ENCODE measurements at places on chromosomes 6 and 20. TPM values are rescaled to one million over a fixed set of nuclear protein-coding genes. Genes with fewer than 3 reads are reported as not detected.

The KHDC1 gene
- 0.27 TPM for total RNA-seq

- peak; percentile 81 for DNase-seq
Measured at GRCh38 chr20:19964289-19965265, 52.6 kb upstream of the NAA20 start.

- DNase-seq = no peak
Measured at GRCh38 chr20:46144432-46145025, 26.4 kb downstream of the CD40 start.

- DNase-seq = no peak
Measured at GRCh38 chr6:161487694-161488093, 213.8 kb upstream of the AGPAT4 start.

- no peak for DNase-seq
Measured at GRCh38 chr6:14738933-14739332, 506.9 kb upstream of the JARID2 start.

GRCh38 chr6:1970151-1970561 is 275.2 kb downstream of the GMDS start:
- no peak for DNase-seq

The TRERF1 gene
- total RNA-seq = 0.34 TPM

The OR2H1 gene
- not detected for total RNA-seq

GRCh38 chr6:141103246-141103645 is 1029.5 kb upstream of the GJE1 start:
- DNase-seq = no peak

DNA sequence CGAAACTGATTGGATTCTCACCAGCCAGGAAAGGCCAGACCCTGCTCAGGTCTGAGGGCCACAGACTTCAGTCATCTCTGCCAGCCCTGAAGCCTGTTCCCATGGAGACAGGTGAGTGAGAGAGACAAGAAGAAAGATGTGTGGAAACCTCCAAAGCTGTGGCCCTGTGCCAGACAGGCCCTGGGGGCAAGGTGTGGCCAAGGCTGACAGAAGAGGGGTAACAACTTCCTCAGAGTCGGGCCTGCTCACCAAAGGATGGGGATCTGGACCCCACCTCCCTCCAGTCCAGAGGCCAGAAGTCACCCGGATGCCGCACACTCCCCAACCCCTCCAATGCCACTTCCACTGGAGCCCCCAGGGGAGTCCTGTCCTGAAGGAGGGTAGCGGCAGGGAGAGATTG is 73.6 kb downstream of the MDGA1 start:
- DNase-seq = peak; percentile 32

GRCh38 chr6:120198033-120198432 is 848.5 kb upstream of the MAN1A1 start:
- no peak for DNase-seq

DNA sequence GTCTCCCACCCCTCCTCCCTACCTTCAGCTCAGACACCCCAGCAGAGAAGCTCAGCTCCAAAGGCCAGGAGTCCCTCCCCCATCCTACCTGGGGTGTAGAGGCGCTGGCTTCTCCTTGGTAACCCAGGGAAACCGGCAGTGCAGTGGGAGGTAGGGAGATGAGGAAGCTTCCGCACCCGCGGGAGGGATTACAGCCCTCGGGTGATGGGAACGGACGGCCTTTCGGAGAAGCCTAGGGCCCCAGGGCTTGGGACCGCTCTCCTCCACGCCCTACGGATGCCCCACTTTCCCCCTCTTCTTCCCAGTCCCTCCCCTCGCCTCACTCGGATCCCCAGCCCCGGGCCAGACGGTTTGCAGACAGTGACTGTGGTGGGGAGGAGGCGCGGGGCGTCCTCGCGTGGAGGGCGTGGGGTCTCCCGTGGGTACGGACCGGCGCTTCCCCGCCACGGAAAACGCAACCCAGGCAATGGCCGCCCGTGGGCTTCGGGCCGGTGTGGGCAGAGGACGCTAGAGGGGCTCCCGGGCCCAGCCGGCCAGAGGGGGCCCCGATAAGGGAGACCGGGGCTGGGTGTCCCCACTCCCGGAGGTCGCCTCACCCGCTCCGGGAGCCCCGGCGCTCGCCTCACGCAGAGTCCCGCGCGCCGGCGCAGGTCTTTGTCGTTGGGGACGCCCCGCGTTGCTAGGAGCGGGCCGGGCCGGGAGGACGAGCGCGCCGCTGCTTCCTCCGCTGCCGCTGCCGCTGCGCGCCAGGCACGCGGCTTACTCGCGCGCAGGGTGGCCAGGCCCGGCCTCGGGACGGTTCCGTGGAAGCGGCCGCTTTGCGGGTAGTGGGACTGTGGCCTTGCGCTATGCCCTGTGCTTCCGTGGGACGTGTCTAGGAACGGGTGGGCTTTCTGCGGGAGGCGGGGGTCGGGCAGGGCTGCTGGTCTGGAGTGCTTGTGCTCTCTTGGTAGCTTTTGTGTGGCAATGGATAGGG is 15.8 kb downstream of the AARS2 start:
- DNase-seq = peak; percentile 57

DNA sequence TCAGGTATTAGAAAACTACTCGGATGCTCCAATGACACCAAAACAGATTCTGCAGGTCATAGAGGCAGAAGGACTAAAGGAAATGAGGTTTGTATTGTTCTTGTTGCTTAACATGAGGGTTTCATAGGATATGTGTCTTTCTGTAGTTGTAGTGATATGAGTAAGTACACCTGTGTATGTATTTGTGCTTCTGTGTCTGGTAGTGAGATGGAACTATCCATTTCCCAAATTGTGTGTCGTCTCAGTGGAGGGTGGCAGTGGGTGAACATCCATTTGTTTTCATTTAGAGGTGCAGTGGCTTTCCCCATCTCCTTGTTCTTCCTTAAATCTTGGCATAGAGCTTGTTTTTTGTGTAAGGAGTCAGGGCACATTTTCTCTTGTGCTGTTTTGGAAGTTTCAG is 8.2 kb downstream of the ASXL1 start:
- no peak for DNase-seq

The NRSN1 gene
- total RNA-seq = not detected

The FGD2 gene
- 4.2 TPM for total RNA-seq

- DNase-seq = no peak
Measured at GRCh38 chr6:159299566-159299965, 130.4 kb downstream of the FNDC1 start.

The ITCH gene
- 36.9 TPM for total RNA-seq
